SK-N-SH (cell line): ENCODE measurements at places on chromosomes 3 and 15.

DNA sequence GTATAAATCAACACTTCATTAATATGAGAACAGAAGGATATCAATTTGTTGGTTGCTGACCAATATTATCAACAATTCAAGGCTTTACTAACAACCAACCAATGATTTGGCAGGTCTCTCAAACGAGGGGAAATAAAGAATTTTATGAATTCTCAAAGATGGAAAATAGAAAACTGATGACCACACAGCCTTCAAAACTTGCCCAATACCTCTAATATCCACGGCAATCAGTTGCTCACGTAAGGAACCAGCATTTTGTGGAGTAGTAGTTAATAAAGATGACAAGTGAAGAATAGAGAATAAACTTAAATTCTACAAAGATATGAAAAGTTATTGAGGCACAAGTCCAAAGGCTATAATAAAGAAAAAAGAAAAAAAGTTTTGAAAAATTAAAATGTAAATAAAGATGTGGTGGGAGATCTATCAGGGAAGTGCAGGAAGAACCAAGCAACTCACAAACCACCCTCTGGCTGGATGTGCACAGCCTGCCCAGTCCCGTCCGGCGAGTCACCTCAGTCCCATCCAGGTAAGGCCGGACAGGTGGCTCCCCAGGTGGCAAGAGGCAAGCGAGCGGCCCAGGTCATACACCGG lies 808 bp downstream of the GK5 start:
- H3K4me1 ChIP-seq, result peaks cover 4% of the 10 kb centered on the region
- no peaks in the 10 kb centered on the region for H3K27me3 ChIP-seq
- no peaks in the 10 kb centered on the region for H3K36me3 ChIP-seq
- no peak for DNase-seq
- peak overlapping the region; percentile 76 for H3K27ac ChIP-seq

DNA sequence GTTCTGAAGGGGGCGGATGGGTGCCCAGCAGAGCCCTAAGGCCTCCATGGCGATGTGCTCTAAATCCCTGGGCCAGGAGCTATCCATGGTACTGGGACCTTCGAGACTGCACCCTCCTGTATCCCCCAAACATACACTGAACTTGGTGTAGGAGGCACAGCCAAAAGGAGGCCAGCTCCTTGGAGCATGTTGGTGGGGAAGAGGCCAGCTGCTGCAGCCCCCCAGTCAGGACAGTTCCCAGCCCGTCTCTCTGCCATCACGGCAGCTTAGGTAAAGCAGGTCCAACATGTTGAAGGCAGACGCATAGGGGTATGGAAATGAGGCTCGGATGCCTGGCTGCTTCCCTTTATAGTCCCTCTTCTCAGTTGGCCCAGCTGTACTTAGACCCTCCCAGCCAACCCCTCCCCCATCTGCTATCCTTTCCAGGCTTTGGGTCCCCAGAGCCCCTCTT lies 1.8 kb downstream of the CAMKV start:
- no peak overlapping the region for H3K4me3 ChIP-seq
- H3K36me3 ChIP-seq, result no peaks in the 10 kb centered on the region
- no peak for DNase-seq
- H3K27me3 ChIP-seq, result peaks cover 41% of the 10 kb centered on the region

- H3K27ac ChIP-seq, result no peak overlapping the region
- peak; percentile 66 for DNase-seq
- no peak overlapping the region for H3K4me3 ChIP-seq
- H3K4me1 ChIP-seq, result no peaks in the 10 kb centered on the region; the same call in 1 of the 2 replicates
- H3K36me3 ChIP-seq, result no peaks in the 10 kb centered on the region
Observed at GRCh38 chr3:27659279-27660021, 62.7 kb downstream of the EOMES start.

GRCh38 chr15:43966646-43967045 lies 139.8 kb downstream of the WDR76 start:
- no peak for DNase-seq
- H3K36me3 ChIP-seq, result peaks cover 6% of the 10 kb centered on the region
- no peaks in the 10 kb centered on the region for H3K27me3 ChIP-seq
- no peak overlapping the region for H3K4me3 ChIP-seq

GRCh38 chr3:170622369-170623159 lies 36.7 kb upstream of the SLC7A14 start:
- H3K4me1 ChIP-seq, result peaks cover 24% of the 10 kb centered on the region
- H3K4me3 ChIP-seq, result no peak overlapping the region
- DNase-seq, result peak; percentile 85
- no peaks in the 10 kb centered on the region for H3K36me3 ChIP-seq

DNA sequence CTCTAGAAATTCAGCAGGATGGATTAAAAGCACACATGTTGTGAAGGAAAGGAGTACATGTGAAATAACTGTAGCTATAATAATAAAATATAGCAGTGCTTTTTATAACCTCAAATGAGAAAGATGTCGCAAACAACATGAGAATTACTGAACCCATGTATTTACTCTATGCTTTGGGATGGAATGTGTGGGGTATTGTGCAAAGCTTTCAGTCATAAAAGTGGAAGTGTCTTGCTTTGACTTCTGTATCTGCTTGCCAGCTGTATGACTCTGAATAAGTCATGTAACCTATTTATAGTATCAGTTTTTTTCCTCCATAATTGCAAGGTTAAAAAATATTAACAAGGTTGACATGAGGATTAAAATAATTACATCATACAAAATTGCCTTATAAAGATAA lies 519.3 kb upstream of the CADM2 start:
- H3K4me1 ChIP-seq, result no peaks in the 10 kb centered on the region
- H3K36me3 ChIP-seq, result no peaks in the 10 kb centered on the region
- no peak overlapping the region for H3K27ac ChIP-seq

GRCh38 chr3:156676768-156677479 lies 2.5 kb downstream of the TIPARP start:
- H3K36me3 ChIP-seq, result peaks cover 40% of the 10 kb centered on the region
- no peak overlapping the region for H3K27ac ChIP-seq
- no peaks in the 10 kb centered on the region for H3K27me3 ChIP-seq
- no peak for DNase-seq
- H3K4me3 ChIP-seq, result peak overlapping the region; percentile 89; the same call in 1 of the 2 replicates
- peaks cover 15% of the 10 kb centered on the region; the same call in 1 of the 2 replicates for H3K4me1 ChIP-seq

- no peaks in the 10 kb centered on the region for H3K4me1 ChIP-seq
- H3K27ac ChIP-seq, result no peak overlapping the region
- no peaks in the 10 kb centered on the region for H3K36me3 ChIP-seq
- H3K27me3 ChIP-seq, result peaks cover 23% of the 10 kb centered on the region
- no peak overlapping the region for H3K4me3 ChIP-seq
Observed at GRCh38 chr3:123481071-123481470, 32.2 kb upstream of the ADCY5 start.

GRCh38 chr3:160637086-160637485 lies 39.9 kb upstream of the ARL14 start:
- no peaks in the 10 kb centered on the region for H3K27me3 ChIP-seq
- H3K4me1 ChIP-seq, result no peaks in the 10 kb centered on the region
- no peak overlapping the region for H3K27ac ChIP-seq
- H3K4me3 ChIP-seq, result no peak overlapping the region
- no peaks in the 10 kb centered on the region for H3K36me3 ChIP-seq

GRCh38 chr15:58329781-58330671 lies 101.8 kb upstream of the LIPC start:
- no peak overlapping the region for H3K4me3 ChIP-seq
- H3K4me1 ChIP-seq, result peaks cover 30% of the 10 kb centered on the region
- 0 out of 2 replicates have a peak, but pooled peaks cover 4% of the 10 kb centered on the region for H3K27me3 ChIP-seq
- no peaks in the 10 kb centered on the region for H3K36me3 ChIP-seq
- H3K27ac ChIP-seq, result no peak overlapping the region
- DNase-seq, result no peak

DNA sequence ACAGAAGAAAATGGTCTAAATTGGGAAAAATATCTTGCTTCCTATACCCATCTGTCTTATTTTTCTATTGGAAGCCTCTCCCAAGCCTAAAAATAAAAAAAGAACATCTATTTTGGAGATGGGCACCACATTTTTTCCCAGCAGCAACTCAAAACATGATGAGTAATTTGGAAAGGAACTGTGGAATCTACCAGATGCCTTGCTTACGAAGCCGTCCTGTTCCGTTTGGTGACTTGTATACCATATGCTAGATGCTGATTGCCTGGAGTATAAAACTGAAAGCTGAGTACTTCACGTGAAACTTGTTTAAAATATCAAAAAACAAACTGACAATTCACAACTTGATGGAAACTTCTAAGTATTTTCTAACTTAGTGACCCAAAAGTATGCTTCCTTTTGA lies 491.0 kb downstream of the ROBO2 start:
- no peaks in the 10 kb centered on the region; the same call in none of the 2 replicates for H3K4me1 ChIP-seq
- no peak overlapping the region for H3K27ac ChIP-seq
- no peaks in the 10 kb centered on the region for H3K27me3 ChIP-seq
- H3K4me3 ChIP-seq, result no peak overlapping the region
- no peaks in the 10 kb centered on the region for H3K36me3 ChIP-seq
